ENCODE measurements at places on chromosomes 16 and 17.

- DNase-seq, result no peak
Observed at GRCh38 chr16:57175896-57176295, 9.9 kb downstream of the PSME3IP1 start.

DNA sequence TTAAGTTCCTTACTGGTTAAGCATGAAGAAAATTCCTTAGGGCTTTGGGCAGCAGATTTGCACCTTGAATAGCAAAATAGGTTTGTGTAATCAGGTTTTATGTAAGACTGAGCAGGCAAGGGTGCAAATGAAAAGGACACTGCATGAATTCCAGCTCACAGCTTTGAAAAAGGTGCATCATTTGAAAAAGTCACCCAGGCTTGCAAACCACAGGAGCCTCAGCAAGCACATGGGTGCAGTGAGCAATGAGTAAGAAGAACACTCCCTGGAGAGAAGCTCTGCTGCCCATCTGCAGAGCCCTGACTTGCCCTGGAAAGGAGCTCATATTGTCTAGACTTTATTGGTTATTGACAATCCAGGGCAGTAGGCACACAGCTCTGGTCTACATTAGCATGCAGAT is 165.6 kb upstream of the KCNJ16 start:
- DNase-seq, result no peak

GRCh38 chr17:76593959-76594358 is 8.3 kb upstream of the ST6GALNAC2 start:
- DNase-seq, result no peak

- peak; percentile 83 for DNase-seq
Observed at GRCh38 chr17:75785016-75785890, 647 bp downstream of the UNK start.

- no peak for DNase-seq
Observed at GRCh38 chr16:7113949-7114348, 218.7 kb upstream of the RBFOX1 start.

- DNase-seq, result no peak
Observed at GRCh38 chr17:1005361-1005946, 8.5 kb downstream of the TIMM22 start.

DNA sequence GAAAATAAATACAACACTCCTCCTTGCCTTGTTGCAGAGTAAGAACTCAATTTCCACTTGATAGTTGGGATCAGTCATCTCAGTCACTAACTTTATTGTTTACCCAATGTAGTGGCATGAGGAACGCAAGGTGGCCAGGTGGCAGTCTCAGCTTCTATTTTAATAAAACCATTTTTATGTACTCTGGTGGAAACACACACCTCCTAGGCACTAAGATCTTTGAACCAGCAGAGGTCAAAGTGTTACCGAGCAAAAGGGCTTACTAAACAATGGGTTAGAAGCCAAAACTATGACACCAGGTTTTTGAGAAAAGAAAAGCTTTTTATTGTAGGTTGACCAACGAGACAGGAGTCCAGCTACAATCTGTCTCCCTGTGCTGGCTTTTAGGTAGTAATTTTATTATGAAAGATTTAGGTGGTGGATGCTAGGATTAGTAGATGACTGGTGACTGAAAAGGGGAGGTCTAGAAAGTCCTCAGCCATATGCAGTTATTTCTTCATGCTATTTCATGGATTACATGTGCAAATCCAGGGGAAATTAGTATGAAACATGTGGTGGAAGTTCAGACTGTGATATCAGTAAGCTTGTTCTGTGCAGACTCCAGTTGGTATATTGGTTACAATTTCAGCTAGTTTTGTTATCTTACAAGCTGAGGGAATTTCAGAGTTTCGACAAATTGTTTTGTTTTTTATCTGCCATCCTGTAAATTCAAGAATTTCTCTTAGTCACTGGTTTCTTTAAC is 122.3 kb downstream of the PCTP start:
- DNase-seq, result no peak

- DNase-seq, result no peak
Observed at GRCh38 chr17:81153340-81153803, 11.9 kb upstream of the PVALEF start.

DNA sequence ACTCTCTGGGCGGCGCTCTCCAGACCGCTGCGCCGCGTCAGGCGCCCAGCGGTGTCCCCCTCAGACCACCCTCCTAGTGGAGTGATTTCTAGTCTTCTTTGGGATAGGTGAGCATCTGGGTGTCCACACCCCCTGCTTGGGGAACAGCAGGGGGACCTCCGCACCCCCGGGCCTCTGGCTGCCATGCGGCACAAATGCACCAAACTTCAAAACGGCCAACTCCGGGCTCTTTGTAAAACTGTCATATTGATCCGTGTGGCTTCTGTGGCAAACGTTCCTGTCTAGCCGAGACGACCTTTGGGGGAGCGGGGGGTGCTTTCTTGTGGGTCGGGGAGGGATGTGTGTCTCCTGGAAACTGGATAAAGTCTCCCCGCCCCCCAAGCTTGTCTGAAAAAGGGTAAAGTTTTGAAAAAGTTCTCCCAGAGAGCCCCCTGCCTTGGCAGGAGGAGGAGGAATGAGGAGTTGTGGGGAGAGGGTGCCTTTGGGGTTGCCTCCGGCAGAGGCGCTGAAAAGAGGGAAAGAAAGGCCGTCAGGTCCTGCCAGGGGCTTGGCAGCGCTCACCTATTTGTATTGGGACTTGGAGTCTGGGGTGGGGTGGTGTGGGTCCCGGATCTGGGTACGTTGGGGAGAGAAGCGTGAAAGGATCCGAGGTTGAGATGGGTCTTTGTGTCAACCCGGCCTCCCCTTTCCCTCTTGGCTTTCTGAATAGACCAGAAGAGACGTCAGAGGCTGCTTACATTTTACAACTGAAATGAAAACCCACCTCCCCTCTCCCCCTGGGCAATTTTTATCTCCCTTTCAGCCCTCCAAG is 2.2 kb upstream of the CHD3 start:
- DNase-seq, result peak; percentile 16

- DNase-seq, result no peak
Observed at GRCh38 chr16:70687102-70687511, 1.3 kb upstream of the MTSS2 start.

- no peak for DNase-seq
Observed at GRCh38 chr16:17439580-17439979, 31.2 kb downstream of the XYLT1 start.

DNA sequence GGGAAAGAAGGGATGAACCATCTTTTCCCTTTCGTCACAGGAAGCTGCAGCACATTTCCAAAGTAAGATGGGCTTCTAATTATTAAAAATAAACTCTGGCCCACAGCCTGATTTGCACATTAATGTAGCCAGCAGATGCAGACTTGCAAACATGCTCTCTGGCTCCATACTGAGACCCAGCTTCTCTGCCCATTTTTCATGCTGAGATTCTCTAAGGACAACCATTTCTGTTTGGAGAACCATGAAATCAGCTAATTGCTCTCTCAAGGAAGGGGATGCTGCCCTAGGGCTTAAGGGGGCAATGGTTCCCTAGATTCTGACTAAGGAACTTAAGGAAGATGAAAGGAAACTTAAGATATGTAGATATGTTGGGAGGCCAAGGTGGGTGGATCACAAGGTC is 63.0 kb upstream of the CES5A start:
- DNase-seq, result no peak

DNA sequence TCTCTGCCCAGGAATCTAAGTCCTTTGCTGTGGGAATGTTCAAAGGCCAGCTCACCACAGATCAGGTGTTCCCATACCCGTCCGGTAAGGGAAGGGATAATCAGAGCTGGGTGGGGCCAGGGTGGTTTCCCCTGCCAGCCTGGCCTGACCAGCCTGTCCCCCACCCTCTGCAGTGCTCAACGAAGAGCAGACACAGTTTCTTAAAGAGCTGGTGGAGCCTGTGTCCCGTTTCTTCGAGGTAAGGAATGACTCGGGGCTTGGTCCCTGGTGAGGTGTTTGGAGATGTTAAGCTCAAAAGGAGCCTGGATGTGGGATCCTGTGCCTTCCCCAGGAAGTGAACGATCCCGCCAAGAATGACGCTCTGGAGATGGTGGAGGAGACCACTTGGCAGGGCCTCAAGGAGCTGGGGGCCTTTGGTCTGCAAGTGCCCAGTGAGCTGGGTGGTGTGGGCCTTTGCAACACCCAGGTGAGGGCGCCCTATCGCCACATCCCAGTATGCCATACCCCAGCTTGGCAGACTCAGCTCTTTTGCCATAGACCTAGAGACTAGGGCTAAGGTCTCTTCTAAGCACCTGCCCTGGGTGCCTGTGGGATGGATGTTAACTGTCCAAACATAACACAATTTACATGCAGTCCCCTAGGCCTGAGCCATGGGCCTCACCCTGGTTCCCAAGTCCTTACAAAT is 997 bp downstream of the ACADVL start:
- DNase-seq, result peak; percentile 26

Measured in stimulated activated CD4-positive, alpha-beta T cell treated with anti-CD3 and anti-CD28 coated beads, Interleukin-15, amount 100 ng/mL, for 1 hour (primary cell).